ENCODE measurements at places on chromosomes 7 and 10.

- no peak for DNase-seq
These were observed 87.7 kb upstream of the CHST15 start for GRCh38 chr10:124180947-124181549.

DNA sequence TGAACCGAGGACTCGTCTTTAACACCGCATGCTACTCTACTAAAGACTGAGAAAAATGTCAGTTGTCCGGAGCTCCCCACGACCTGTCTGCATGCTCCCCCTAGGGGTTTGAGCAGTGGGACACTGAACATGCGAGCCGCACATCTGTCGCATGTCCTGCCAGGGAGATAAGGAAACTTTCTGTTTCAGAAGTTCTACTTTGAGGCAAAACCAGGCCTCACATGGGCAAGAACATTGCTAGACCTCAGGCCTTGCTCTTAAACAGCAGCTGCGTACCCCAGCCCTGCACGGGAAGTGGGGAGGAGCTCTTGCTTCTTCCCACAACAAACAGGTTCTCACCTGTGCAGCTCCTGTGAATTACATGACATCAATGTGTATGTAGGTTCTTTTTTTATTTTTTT is 30.3 kb upstream of the HERPUD2 start:
- no peak for DNase-seq

DNA sequence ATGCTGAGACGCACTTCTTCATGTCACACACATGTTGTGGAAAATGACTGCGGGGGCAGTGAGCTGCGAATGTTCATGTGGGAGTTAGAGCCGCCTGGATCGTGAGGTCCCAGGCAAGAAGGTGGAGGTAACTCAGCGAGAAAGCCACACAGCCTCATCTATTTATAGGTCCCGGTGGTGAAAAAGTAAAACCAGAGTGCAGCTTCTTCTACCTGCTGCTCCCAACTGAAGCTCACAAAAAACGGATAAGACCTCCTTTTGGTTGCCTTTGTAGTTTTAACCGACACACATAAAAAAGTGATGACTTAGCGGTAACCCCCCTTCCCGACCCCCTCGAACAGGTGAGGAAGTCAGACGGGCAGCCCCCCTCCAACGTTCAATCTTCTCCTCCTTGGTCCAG is 276.9 kb downstream of the GATA3 start:
- no peak for DNase-seq

- no peak for DNase-seq
These were observed 356.7 kb downstream of the CALN1 start for GRCh38 chr7:72055426-72055825.

DNA sequence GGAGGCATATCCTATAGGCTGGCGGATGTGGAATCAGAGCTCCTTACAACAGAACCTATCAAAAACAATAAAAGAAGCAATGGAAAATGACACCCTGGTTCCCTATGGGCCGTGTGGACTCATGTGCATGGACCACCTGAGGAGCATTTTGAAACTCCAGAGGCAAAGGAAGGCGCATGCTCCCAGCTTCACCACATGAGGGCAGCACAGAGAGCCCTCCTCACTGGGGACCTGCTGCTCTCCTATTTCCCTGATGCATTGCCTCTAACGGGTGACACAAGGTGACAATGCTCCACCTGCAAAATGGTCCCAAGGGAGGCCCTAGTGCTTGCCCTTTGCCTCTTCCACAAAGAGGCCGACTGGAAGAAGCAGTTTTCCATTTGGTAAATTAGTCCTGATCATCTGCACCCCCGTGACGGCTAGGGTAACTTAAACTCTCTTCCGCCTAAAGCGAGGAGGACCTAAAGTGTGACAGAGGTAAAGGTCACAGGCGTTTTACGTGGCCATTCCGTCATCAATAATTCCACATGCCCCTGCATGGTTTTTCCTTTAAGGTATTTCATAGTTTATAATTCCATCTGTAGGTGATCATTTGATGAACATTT is 67.7 kb downstream of the GPAM start:
- peak; percentile 58 for DNase-seq

DNA sequence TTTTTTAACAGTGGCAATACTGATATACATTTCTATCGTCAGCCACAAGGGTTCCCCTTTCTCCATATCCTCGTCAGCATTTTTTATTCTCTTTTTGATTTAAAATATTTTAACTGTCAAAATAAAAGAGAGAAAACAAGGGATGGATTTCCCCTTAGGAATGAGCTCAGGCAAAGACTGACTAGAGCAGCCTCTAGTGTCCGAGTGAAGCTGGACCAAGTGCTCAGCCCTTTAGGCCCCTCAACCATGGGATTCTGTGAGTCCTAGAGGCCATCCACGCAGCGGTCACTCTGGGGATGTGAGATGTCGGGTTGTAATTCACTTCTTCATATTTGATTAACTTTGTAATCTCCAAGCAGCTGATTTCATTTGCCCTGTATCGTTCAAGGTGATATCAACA is 137.4 kb upstream of the RNF32 start:
- DNase-seq, result no peak
